ENCODE measurements at places on chromosomes 4 and X. TPM values are rescaled to one million over a fixed set of nuclear protein-coding genes. Genes with fewer than 3 reads are reported as not detected.

The SSX4B gene
- not detected for polyA plus RNA-seq

The NHSL2 gene
- polyA plus RNA-seq = 3.3 TPM

The BMPR1B gene
- polyA plus RNA-seq = 1.2 TPM

The HMGN5 gene
- polyA plus RNA-seq = 20.3 TPM

DNA sequence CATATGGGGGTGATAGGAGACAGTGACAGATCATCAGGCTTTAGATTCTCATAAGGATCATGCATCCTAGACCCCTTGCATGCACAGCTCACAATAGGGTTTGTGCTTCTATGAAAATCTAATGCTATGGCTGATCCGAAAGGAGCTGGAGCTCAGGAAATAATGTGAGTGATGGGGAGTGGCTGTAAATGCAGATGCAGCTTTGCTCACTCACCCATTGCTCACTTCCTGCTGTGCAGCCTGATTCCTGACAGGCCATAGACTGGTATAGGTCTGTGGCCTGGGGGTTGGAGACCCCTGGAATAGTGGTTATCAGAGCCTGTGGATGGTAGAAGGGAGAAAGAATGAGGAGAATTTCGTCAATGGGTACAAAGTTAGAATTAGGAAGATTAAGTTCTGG lies 2751.1 kb downstream of the ARAP2 start:
- DNase-seq = no peak

- DNase-seq = no peak
These were observed 28.5 kb downstream of the SRPX start for GRCh38 chrX:38192007-38192810.

DNA sequence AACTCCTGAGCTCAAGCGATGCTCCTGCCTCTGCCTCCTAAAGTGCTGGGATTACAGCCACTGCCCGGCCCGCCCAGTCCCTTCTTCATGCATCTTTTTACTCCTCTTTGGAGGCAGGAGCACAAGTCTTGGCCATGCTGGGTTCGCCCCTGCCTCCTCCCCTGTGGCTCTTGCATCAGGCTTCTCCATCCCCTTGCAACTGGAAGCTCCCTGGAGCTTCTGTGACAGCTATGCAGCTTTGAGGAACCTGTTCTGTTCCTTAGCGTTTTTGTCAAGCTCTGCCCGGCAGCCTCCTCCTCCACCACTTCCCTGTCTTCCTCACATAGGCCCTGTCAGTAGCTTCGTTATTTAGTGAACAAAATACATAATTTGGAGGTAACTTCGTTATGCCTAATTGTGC lies 73.9 kb downstream of the PSAPL1 start:
- DNase-seq = no peak

GRCh38 chr4:17681281-17682221 lies 67.1 kb downstream of the MED28 start:
- DNase-seq = no peak

DNA sequence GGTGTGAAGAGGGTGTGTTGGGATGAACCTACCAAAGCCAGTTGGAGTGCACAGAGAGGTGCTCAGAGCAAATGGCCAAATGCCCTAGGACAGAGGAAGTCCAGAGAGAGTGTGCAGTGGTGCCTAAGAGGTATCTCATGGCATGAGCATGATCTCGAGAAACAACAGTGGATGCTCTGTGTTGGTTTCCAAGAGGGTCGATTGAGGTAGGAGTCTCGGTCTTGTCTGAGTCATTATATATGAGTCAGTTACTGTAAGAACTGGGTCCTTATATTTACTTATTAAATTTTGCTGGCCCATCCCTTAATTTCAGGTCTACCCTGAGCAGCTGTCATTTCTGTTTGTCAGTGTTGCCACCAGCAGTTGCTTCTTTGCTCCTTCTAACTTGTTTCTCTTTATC lies 86.6 kb upstream of the TMEM150C start:
- no peak for DNase-seq

DNA sequence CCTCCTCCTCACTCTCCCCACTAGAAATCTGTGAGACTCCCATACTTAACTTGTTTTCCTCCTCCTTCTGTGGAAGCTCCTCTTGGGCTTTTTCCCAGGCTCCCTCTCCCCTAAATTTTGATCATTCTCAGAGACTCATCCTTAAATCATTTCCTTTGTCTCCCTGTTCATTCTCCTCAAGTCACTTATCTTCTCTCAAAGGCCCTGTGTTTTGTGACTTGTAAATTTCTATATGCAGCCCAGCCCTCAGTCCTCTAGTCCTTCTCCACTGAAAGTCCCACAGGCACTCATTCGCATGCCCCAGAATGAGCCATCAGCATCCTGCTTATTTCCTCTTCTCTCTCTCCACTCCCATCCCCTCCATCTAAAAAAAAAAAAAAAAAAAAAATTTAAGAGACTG lies 171.8 kb downstream of the SOWAHB start:
- DNase-seq = no peak
